Lung (tissue), 17 donors: ENCODE measurements at places on chromosomes 12 and 14. TPM values are rescaled to one million over a fixed set of nuclear protein-coding genes. Genes with fewer than 3 reads are reported as not detected.

The MANSC1 gene
- 26.7 TPM for total RNA-seq

The TMEM63C gene
- 1.2 TPM for total RNA-seq

The SLC38A4 gene
- total RNA-seq = 0.74 TPM

The PKP2 gene
- 4.5 TPM for total RNA-seq

The CD4 gene
- 60.6 TPM for total RNA-seq

The EPYC gene
- not detected for total RNA-seq
